ENCODE measurements at places on chromosomes 5 and 9.
A peak's percentile ranks its signal among the peaks of the same experiment; 100 is the strongest.

DNA sequence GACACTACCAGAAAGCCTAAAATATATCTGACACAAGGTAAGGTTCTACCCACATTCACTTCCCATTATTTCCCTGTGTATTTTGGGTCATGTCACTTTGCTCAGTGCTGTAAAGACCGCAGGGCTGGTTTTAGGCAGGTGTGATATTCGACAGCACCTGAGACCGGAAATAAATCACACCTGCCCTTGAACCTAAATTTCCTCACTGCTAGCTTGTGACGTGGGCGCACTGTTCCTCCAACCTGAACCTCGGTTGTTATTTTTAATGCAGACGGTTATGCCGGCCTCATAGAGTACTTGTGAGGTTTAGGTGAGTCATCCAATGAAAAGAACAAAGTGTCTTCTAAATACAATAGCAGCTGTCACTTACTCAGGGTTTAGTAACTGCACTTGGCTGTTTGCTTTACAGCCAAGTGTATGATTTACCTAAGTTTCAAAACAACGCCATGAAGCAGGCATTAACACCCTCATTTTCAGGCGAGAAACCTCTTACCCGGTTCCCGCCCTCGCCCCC, 20.7 kb upstream of the ZNF782 start:
- peak; percentile 39 for DNase-seq

- no peak for DNase-seq
These were observed 142.7 kb upstream of the PPP1R26 start for GRCh38 chr9:135336722-135337527.

DNA sequence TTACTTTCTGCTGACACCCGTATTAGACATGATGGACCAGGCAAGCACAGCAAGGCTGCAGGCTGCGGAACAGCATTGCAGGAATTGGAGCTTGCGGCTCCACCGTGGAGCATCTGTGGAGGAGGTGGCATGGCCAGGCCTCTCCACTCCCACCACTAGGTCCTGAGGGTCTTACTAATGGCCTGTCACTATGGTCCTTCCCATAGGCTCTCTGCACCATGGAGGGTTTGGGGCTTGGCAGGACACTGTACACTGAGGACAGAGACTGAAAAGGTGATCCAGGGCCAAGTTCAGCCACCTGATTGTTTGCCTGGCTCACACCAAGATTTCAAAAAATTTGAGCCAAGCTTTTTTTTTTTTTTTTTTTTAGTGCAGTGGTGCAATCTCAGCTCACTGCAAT, 14.3 kb upstream of the ZBTB43 start:
- DNase-seq, result no peak

DNA sequence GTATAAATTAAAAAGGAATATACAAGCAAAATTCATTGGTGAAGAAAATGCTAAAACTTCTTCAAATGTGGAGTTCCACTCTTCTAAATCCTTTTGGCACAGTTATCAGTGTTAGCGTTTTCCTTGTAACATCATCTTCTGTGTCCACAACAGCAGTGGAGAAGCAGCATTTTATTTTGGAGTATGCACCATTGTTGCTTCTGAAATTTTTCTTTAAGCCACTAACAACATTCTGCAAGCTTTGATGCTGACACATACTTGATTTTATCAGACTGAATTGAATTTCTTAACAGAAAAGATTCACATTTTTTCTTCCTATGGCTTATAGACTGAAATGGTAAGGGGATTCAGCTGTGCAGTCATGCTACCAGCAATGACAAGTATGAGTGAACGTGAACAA, 60.8 kb upstream of the PTGER4 start:
- DNase-seq, result no peak

DNA sequence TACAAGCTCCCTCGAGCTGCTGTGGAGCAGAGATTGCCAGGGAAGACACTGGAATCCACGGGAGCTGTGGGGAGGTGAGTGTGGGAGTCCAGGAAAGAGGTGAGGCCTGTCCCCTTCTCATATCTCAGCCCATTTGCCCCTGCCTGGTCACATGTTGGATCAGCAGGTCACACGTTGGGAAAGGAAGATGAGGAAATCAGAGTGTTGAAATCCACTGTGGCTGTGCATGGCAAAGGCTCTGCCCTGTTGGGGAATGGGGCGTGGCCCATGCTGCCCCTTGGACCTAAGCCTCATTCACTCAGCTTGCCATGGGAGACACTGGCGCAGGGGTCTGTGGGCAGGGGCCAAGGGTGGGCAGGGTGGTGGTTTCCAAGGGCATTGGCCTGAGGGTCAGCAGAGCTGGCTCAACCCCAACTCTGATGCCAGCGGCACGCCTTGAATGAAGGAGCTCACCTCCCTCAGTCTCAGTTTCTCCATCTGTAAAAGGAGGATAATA, 85.4 kb upstream of the CPEB4 start:
- no peak for DNase-seq

- no peak for DNase-seq
These were observed 77.0 kb downstream of the OXCT1 start for GRCh38 chr5:41793141-41793770.

- no peak for DNase-seq
These were observed 124.4 kb downstream of the RFK start for GRCh38 chr9:76269789-76270188.

GRCh38 chr5:60719329-60719728, 19.4 kb upstream of the DEPDC1B start:
- no peak for DNase-seq

- no peak for DNase-seq
These were observed 73.4 kb downstream of the ADAMTS2 start for GRCh38 chr5:179271821-179272325.

- no peak for DNase-seq
These were observed 2.7 kb upstream of the EBF1 start for GRCh38 chr5:159102311-159102934.

DNA sequence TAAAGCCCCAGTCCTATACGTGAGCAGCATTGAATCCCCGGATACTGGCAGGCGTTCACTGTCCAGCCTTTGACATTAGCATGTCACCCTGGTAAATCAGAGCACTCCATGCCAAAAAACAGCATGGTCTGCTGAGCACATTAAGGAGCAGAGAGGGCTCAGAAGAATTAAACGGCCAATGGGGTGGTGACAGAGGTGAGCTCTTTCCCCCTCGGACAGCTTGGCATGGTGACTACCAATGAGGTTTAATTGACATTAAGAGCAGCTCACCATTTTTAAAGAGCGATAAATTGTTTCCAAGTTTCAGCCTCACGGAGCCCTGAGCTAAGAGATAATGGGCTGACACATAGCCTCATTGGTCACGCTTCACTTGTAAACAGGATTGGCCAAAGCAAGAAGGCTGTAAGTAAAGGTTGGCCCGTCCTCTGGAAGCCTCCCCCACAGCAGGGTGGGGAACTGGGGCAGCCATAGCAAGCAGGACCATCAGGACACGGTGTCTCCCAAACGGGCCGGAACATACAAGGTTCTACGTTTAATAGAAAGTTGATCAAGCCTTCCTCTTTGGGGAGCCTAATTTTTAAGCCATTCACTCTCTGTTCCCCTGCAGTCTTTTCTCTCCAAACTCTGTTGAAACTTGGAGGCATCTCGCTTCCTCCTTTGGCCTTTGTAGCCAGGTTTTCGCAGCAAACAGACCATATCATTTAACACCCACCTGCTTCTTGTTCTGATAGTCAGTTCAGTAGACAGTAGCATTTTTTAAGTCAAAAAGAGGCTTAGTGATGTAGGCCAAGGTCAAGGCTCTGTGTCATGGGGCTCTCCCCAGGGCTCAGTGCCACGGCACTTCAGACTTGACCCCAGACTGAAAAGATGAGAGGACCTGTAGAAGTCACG, 25.9 kb downstream of the QRFP start:
- DNase-seq, result no peak

DNA sequence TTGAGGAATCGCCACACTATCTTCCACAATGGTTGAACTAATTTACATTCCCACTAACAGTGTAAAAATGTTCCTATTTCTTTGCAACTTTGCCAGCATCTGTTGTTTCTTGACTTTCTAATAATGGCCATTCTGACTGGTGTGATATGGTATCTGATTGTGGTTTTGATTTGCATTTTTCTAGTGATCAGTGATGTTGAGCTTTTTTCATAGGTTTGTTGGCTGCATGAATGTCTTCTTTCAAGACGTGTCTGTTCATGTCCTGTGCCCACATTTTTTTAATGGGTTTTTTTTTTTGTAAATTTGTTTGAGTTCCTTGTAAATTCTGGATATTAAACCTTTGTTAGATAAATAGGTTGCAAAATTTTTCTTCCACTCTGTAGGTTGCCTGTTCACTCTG, 615.9 kb downstream of the SEMA5A start:
- no peak for DNase-seq

- no peak for DNase-seq
These were observed 84.0 kb downstream of the WNK2 start for GRCh38 chr9:93267681-93268505.

DNA sequence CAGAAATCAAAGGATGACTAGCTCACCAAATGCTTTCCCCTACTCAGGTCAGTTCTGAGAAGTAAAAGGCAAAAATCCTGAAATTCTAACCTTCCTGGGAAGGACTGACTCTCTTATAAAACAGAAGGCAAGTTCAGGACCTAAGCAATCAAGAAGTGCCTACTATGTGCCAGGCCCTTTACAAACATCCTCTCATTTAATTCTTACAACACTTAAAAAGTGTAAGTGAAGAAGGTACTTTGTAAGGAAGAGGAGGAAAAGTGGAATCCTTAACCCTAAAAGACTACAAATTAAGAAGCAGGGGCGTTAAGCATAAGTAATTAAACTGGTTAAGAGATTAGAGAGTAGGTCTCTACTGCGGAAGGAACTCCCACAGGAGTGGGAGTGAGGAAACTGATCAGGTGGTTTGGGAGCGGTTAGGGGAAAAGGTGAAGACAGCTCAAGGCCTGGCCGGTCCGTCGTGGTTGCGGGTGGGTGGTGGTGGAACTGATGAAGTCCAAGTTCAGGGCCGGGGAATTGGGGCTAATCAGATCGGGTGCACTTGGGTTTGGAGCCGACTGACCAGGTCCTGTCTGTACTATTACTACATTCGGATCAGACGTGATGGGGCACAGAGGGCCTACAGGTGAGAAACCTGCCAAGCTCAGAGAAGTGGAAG, 839 bp downstream of the MED27 start:
- no peak for DNase-seq

GRCh38 chr9:36940881-36941280, 93.2 kb downstream of the PAX5 start:
- no peak for DNase-seq

- no peak for DNase-seq
These were observed 92.4 kb upstream of the LIFR start for GRCh38 chr5:38648703-38649291.

GRCh38 chr9:3240656-3241268, 285.0 kb downstream of the RFX3 start:
- DNase-seq, result peak; percentile 57

GRCh38 chr9:132857031-132857430, 21.1 kb downstream of the AK8 start:
- no peak for DNase-seq

DNA sequence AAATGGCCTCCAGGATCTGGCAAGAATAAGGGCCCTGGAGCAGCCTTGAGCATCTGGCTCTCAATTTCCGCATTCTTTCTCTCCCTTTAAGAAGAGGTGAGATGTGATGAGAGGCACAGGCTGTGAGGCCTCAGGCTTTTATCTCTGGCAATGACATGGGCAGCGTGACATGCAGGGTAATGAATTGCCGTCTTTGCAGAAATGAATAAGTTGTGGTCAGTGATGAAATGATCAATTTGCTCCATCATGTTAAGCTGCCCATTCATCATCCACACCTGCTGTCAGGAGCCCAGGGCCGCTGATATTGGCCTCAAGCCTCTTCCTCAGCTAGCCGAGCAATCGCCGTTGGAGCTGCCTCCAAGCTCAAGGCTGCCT, 265.3 kb downstream of the TRIM32 start:
- no peak for DNase-seq

- DNase-seq, result no peak
These were observed 136.3 kb downstream of the NR3C1 start for GRCh38 chr5:143267186-143267585.

GRCh38 chr9:89879701-89880100, 274.9 kb downstream of the GADD45G start:
- DNase-seq, result no peak

GRCh38 chr5:14143841-14144585, 871 bp downstream of the TRIO start:
- DNase-seq, result no peak

GRCh38 chr5:158619083-158619788, 480.5 kb downstream of the EBF1 start:
- DNase-seq, result no peak

GRCh38 chr5:135593141-135593540, 14.3 kb upstream of the CXCL14 start:
- DNase-seq, result no peak

DNA sequence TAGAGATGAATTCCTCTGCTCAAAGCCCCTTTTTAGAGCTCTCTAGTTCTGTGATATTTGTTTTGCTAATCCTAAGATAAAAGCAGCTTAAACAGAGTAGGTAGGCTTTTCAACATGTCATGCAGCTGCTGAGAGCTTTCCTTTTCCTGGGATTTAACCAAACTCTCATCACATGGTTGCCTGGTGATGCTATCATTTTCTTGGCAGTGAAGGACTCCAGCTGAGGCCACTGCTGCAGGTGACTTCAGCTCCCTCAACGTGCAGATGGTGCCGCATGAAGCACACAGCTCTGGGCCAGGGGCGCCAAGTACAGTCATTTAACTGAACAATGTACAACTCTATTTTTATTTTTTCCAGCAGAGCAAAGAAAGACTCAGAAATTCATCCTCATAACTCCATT, 42.2 kb downstream of the SECISBP2 start:
- no peak for DNase-seq

All from CD4-positive, alpha-beta T cell treated with Interleukin-15 for 4 hours (primary cell).